Osteocyte (in vitro differentiated cells): ENCODE measurements at places on chromosomes 1 and 21. TPM values are rescaled to one million over a fixed set of nuclear protein-coding genes. Genes with fewer than 3 reads are reported as not detected.

RHOU gene
- total RNA-seq = 2.3 and 2.4 TPM in 2 replicates

CLEC20A gene
- not detected in 2 replicates for total RNA-seq

SH2D1B gene
- not detected in 2 replicates for total RNA-seq

RNF186 gene
- not detected in 2 replicates for total RNA-seq

IGSF21 gene
- not detected in 2 replicates for total RNA-seq

DNA sequence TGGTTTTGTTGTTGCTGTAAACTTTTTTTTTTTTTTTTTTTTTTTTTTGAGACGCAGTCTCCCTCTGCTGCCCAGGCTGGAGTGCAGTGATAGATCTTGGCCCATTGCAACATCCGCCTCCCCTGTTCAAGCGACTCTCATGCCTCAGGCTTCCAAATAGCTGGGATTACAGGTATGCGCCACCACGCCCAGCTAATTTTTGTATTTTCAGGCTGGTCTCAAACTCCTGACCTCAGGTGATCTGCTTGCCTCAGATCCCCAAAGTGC is 78.9 kb upstream of the SLC45A1 start:
- DNase-seq = no peak
